ENCODE measurements at places on chromosomes 13 and 19.

- DNase-seq = no peak
Measured at GRCh38 chr13:25886438-25887214, 165.2 kb downstream of the SHISA2 start.

GRCh38 chr19:17245535-17245984 is at the start of gene NR2F6:
Gene NR2F6, minus strand, starts transcription at chr19:17245919. Its CDS starts 699 bp downstream, at chr19:17245220.
- no peak for DNase-seq

DNA sequence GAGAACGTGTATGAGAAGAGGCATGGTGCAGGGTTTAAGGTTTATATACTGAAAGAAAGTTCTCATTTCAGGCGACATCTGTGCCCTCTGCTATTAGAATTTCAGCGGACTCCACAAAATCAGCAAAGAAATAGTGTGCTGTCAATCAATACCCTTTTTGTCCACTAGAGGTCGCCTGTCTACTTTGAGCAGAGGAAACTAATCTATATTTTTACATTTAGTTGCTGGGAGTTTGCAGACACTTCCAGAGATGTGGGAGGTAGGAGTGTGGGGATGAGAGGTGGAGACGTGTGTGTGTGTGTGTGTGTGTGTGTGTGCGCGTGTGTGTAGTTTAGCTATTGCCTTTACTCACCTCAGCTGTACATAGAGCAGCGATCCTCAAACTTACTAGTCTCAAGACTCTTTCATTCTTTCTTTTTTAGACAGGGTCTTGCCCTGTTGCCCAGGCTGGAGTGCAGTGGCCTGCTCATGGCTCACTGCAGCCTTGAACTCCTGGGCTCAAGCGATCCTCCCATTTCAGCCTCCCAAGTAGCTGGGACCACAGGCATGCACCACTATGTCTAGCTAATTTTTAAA is 9.7 kb downstream of the INAFM1 start:
- peak; percentile 42 for DNase-seq

DNA sequence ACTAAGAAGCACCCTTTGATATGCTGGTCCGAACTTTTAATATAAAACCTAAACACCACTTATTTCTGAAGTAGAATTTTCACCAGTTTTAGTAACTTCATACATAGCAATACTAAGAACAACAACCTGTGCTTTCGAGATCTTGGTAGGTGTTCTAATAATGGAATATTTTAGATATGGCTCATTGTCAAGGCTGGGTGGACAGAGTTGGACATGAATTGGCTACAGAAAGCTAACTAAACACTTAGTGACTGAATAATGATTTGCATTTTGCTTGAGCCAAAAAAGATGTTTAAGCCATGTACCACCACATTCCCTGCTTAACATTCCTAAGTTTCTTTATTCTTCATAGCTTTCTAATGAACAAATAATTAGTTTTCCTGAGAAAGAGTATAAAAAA is 344.3 kb upstream of the SGCG start:
- no peak for DNase-seq

DNA sequence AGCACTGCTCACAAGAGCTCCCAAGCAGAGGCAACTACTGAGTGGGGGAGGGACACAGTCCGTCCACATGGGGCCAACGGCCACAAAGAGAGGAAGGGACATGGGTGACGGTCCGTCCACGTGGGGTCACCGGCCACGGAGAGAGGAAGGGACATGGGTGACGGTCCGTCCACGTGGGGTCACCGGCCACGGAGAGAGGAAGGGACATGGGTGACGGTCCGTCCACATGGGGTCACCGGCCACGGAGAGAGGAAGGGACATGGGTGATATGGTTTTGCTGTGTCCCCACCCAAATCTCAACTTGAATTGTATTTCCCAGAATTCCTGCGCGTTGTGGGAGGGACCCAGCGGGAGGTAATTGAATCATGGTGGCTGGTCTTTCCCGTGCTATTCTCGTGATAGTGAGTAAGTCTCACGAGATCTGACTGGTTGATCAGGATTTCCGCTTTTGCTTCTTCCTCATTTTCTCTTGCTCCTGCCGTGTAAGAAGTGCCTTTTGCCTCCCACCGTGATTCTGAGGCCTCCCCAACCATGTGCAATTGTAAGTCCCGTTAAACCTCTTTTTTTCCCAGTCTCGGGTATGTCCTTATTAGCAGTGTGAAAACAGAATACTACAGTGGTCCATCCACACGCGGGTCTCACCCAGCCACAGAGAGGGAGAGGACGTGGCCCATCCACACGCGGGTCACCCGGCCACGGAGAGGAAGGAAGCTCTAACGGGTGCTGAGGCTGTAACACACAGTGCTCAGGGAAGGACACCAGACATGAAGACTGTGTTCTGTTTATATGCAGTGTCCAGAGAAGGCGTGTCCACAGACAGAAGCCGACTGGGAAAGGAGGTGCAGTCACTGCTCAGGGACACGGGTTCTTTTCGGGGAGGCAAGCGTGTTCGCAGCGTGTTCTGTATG is 48.5 kb downstream of the GAS6 start:
- DNase-seq = no peak

- DNase-seq = no peak
Measured at GRCh38 chr13:46401432-46401831, 14.4 kb upstream of the RUBCNL start.

DNA sequence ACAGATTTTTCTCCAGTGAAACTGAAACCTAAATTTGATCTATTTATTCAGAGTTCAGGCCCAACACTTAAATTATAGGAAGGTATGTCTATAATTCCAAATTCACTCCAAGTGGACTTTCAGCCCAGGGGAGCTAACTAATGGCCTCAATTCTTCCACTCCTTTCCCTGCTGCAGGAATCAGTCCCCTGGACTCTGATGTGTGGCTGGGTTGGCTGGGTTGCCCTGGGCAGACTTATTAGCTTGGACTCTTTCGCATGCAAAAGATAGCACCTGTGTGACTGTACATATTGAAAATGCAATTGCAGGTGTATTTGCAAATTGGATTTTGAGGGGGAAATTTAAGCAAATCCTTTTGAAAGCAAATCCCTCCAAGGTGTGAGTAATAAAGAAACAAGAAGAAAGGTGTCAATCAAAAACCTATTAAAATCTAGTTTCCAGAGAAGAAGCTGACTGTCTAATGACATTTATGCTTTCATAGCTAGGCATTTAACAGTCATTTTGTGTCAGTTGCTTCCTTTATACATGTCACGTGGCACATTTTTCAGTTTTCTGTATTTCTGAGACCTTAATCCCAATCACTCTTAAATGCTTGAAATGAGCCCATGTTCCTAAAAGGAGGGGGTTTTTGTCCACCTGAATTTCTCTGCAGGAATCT is 42.7 kb downstream of the KLF5 start:
- DNase-seq = no peak

GRCh38 chr13:34720618-34721017 is 221.5 kb upstream of the NBEA start:
- DNase-seq = no peak

- no peak for DNase-seq
Measured at GRCh38 chr19:40453151-40453735, 9.1 kb upstream of the SERTAD3 start.

DNA sequence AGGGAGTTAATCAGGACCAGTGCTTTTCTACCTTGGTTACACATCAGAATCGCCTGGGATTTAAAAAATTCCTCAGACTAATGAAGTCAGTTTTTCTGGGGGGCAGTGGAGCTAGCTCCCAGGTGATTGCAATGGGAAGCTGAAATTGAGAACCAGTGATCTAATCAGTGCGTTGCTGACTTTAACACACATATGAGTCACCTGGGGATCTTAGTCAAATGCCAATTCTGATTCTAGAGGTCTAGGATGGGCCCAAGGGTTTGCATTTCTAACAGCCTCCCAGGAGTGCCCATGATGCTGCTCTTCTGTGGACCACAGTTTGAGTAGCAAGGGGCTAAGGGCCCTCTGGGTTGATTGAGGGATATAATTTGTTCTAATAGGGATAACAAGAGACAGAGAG is 54.5 kb downstream of the KL start:
- DNase-seq = no peak

DNA sequence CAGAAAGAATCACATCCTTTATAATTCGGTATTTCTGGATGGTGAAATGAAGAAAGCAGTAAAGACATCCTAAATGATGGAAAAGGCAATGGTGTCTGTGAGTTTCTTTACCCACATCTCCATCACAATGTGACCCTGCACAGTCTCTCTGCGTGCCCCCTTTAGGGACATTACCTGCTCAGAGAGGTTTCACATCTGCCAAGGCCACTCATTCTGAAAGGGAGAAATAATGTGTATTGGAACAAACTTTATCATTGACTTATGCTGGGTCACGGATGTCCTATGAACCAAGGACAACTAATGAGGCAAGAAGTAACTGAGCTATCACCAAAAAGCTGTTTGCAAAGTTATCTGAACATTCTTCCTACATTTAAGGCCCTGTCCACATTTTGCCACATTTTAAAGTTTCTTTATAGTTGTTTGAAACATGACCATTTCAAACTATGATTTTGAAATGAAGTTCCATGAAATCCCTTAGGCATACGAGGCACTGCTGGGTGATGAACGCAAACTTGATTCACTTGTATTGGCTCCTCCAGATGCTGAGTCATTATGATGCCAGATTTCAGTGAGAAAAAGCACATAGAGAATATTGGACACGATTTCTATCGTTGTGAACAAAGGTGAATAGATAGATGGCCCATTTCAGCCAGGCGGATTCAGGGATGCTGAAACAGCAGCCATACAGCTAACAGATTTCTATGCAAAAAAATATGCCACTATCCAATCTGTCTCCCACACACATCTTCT is 63.5 kb upstream of the HMGB1 start:
- DNase-seq = no peak

GRCh38 chr19:7395360-7396066 is 46.8 kb downstream of the ARHGEF18 start:
- DNase-seq = no peak

DNA sequence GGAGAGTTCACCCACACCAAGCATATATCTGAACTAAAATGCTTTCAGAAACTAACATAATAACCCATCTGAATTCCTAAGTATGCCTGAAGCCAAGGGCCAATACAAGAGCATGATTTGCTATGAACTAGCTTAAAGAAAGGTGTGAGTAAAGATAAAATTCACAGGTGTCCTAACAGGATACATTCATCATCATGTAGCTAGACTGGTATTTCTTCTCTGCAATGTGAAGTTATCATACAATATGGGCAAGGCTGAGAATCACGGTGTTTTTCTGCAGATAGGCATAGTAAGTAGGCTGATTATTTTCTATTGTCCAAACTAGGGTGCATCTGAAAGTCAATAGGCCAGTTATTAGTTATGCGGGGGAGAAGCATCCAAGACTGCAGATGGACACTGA is 63.1 kb downstream of the STK24 start:
- DNase-seq = no peak

Data from NCI-H187 treated with DMSO at 0.1 percent for 48 hours (cell line).